AG20443 (cell line): ENCODE measurements at places on chromosomes 7 and 10.

DNA sequence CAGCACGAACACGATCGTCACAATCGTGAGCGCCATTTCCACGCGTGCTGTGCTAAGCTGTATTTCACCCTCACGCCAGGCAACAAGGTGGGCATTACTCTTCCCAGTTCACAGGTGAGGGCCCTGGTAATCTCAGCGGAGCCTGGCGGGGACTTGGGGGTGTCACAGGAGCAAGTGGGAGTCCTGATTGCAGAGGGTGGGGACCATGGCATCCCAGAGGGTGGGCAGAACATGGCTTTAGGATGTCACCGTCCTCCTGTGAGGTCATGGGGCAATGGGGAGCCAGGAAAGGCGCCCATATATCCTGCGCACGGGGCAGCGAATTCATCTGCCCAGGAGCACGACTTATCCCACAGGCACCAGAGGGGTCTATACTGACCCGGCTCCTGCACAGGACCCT lies 489.8 kb downstream of the DNAJB6 start:
- DNase-seq = no peak

GRCh38 chr10:98074315-98074911 lies 44.0 kb upstream of the CRTAC1 start:
- DNase-seq = peak; percentile 25

DNA sequence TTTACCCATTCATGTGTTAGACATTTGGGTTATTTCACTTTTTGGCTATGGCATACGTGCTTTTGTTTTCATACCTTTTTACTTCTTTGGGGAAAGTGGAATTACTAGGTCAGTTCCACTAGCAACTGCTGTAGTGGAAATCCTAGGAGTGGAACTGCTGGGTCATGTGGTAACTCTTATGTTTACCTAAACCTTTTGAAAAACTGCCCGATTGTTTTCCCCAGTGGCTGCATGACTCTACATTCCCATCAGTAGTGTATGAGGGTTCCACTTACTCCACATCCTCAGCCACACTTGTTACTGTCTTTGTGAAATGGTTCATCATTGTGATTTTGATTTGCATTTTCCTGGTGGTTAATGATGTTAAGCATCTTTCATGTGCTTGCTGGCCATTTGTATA lies 82.3 kb downstream of the TAX1BP1 start:
- DNase-seq = no peak

DNA sequence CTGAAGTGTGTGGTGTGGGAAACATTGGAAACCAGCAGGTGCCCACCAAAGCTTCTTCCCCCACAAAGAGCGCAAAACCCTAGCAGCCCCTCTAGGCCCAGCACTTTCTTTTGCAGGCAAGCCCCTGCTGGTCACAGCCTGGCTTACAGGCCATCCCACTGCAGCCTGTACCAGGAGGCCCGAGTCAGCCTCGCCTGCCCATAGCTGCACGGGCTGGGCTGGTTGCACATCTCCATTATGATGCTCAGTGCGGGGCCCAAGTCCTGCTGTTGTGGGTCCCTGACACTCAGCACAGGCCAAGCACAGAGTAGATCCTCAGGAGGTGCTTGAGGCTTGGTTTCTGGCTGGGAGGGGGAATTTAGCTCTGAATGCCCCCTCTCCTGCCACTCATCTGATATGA lies 8.0 kb downstream of the CDHR1 start:
- no peak for DNase-seq

GRCh38 chr10:3100093-3100792 lies 32.9 kb downstream of the PFKP start:
- DNase-seq = no peak

DNA sequence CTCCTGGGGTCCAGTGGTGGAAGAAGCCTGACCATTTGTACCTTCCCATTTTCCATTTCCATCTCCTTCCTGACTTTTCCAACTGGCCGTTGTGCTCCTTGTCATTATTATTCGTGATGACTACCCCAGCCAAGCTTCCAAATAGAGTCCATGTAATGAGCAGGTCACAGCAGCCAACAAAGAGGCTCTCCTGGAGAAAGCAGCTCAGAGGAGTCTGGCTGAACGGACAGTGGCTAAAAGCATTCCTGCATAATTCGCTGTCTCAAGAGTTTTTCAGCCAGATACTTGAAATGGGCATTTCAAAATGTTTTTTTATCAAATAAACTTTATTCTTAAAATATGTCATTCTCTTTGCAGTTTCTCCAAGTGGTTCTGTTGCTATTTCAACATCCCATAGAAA lies 458.6 kb downstream of the INHBA start:
- DNase-seq = no peak

DNA sequence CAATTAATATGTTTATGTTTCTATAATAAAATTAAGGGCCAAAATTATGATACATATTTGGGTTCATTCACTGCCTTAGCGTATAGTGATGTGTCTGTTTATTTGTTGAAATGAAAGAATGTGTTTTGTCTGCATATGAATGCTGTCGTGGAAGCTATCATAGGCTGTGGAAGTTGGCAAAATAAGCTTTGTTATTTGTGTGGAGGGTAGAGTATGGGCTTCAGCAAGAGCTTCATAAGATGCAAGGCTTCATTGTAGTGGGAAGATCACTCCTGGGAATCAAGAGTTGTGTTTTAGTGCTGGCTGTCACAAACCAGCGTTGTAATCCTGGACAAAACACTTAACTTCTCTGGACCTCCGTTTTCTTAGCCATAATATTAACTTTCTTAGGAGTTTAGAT lies 2.5 kb downstream of the SLK start:
- DNase-seq = no peak

DNA sequence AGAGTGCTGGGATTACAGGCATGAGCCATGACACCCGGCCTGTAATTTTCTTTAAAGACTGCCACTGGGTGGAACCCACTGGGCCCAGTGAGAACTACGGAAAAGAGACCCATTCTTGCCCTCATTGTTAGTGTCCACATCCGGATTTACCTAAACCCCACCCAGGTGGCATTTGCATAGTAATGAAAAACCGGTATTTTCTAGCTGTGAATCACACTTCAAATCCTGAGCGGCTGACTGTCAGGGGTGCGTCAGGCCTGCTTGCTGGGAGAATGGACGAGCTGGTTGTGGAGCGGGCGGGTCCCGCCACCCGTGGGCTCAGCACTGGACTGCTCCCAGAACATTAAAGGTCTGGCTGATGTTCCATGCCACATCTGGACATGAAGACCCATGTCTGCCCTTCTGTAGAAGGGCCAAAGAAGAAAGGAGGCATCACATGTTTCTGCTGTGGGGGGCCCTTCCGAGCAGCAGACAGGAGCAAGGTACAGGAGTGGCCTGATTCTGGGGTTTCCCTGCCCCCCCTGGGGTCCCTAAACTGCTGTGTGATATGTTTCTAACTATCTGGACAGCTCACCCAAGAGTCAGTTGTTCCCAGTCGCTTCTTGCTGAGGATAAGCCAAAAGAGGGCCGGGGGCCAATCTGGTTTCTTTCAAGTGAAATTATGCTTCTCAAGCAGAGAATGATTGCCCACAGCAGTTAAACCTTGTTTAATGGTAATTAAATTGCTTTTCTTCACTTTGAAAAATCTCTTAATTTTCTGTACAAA lies 46.4 kb downstream of the KIAA1217 start:
- DNase-seq = peak; percentile 31

DNA sequence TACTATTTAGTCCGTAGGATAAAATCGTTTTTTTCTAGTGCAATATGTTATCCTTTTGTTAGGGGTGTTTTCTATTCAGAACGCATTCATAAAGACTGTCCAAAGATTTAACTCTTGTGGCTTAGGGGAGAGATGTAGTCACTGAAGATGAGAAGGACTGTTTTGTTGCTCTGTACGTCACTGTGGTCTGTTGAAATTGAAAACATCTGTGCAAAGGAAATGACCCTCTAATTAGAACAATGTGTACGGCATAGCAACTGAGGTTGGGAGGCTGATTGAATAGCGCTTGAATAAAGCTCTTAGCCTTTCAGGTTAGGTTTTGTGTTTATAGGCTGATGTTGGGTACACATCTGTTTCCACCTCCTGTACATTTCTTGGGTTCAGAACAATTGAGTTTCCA lies 453.4 kb upstream of the AKR1E2 start:
- peak; percentile 83 for DNase-seq

- DNase-seq = no peak
Measured at GRCh38 chr10:43373461-43373860, 2.0 kb downstream of the FXYD4 start.

DNA sequence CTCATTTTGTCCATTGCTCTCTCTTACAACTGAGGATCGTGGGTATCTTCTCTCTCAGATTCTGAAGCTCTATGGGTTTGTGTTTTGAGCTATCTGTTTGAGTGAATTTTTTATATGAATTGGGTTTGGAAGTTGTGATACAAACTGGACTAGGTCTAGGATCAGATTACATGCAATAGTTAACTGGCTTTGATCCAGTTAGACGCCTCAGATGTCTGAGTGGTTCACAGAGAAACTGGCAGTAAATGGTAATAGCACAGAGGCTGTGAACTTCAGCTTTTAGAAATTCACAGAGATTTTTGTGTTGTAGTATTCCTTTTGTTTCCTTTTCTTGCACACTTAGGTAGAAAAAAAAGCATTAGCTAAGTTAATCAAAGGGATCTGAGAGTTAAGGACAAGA lies 12.7 kb upstream of the DNMBP start:
- no peak for DNase-seq

GRCh38 chr7:70132226-70132851 lies 534.1 kb downstream of the AUTS2 start:
- DNase-seq = no peak

- peak; percentile 74 for DNase-seq
Measured at GRCh38 chr7:18638594-18639452, 143.3 kb downstream of the HDAC9 start.

- DNase-seq = no peak
Measured at GRCh38 chr10:59864141-59864962, 42.0 kb downstream of the CCDC6 start.

DNA sequence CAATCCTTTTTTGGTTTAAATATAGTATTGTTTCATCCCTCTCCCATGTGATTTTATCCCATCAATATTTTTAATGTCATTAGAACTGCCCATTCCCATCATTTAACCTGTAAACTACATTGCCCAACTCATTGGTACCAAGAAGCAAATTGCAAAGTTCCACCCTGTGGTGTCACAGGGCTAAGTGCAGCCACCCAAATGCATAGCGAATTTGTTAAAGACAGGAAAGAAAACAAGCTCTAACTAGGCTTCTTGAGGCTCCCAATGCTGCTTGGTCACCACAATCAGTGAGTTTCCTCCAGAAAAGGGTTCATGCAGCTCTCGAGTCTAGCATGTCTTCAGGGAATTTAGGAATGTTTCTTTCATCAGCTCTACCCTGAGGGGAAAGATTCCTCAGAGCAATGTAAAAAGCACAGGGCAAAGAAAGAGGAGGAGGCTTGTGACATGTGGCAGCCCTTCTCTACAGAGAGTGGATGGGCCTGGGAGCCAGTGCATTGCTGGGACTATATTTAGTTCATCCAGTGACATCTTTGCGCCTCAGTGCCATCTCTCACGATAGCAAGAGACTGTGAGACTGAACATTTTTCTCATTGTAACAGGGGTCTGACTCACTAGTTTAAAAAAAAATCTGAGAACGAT lies 58.1 kb downstream of the CAV1 start:
- peak; percentile 86 for DNase-seq

DNA sequence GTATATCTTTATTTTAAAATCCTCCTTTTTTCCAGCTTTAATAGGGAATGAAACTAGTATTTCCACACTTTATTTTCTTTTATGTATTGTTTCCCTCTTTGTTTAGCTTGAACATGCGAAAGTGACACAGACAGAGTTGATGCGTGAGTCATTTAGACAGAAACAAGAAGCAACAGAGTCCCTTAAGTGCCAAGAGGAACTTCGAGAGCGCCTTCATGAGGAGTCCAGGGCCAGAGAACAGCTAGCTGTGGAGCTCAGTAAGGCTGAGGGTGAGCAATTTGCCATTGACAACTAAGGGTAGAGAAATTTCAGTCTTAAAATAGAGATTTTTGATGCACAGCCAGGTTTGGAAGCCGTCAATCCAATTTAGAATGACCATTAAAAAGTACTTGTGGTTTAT lies 73.1 kb downstream of the CYP51A1 start:
- no peak for DNase-seq

- peak; percentile 95 for DNase-seq
Measured at GRCh38 chr7:100965723-100966541, 3.4 kb upstream of the MUC12 start.

GRCh38 chr7:79282070-79282694 lies 171.3 kb downstream of the MAGI2 start:
- peak; percentile 50 for DNase-seq

GRCh38 chr10:50937230-50937907 lies 51.9 kb upstream of the A1CF start:
- DNase-seq = peak; percentile 58

- no peak for DNase-seq
Measured at GRCh38 chr10:65032867-65033769, 1511.9 kb downstream of the REEP3 start.

- no peak for DNase-seq
Measured at GRCh38 chr7:29297194-29297890, 102.8 kb downstream of the CHN2 start.

DNA sequence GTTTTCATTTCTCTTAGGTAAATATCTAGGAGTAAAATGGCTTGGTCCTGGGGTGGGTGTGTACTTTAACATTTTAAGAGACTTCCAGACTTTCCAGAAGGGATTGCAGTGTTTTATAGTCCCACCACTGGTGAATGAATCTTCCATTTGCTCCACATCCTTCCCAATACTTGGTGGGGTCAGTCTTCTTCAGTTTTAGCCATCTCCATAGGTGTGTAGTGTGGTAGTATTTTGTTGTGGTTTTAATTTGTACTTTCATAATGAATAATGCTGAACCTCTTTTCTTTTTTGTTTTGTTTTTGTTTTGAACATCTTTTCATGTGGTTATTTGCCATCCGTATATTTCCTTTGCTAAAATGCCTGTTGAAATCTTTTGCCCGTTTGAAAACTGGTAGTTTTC lies 86.4 kb downstream of the ANKRD61 start:
- DNase-seq = no peak

DNA sequence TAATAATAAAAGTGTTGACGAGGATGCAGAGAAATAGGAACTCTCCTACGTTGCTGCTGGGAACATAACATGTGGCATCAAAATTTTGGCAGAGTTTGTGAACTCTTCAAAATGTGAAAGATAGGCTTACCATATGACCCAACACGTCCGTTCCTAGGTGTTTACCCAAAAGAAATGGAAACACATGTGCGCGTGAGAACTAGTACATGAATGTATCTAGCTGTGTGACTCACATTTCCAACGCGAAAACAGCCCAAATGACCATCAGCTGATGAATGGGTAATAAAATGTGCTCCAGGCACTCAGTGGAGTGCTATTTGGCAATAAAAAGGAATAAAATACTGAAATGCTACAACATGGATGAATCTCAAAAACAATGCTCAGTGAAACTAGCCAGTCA lies 10.4 kb upstream of the ELFN1 start:
- DNase-seq = peak; percentile 82

- peak; percentile 66 for DNase-seq
Measured at GRCh38 chr10:34814223-34814912, 728 bp downstream of the PARD3 start.

GRCh38 chr10:62858364-62858763 lies 42.2 kb upstream of the EGR2 start:
- DNase-seq = peak; percentile 27

DNA sequence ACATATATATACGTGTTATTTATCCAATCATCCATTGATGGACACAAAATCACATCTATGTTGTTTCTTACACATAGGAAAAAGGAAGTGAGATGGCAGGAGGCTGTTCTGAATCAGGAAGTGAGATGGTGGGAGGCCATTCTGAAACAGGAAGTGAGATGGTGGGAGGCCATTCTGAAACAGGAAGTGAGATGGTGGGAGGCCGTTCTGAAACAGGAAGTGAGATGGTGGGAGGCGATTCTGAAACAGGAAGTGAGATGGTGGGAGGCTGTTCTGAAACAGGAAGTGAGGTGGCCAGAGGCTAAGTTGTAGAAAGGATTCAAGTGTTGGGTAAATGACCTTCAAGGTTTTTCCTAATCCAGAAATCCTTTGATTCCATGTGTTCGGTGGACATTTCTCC lies 921.5 kb downstream of the TYW1 start:
- no peak for DNase-seq
